ENCODE measurements at places on chromosomes 3 and 15. TPM values are rescaled to one million over a fixed set of nuclear protein-coding genes. Genes with fewer than 3 reads are reported as not detected.

DNA sequence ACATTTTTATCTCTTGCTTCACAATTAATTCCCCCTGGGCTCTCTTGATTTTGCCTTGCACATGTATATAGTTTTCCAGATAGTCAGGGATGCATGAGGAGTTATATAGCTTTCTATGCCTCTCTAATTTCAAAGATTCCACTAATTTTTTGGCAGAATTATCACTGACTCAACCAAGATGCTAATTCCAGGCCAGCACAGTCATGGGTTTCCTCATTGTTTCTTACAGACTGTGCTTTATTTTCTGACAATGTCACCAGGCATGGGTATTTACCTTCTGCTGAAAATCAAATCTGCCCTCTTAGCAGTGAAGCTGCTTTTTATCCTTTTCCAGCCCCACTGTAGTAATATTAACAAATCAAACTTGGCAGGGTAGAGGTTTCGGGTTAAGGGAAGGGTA, 1520.6 kb upstream of the CADM2 start:
- DNase-seq, result no peak

- DNase-seq, result no peak
These were observed 119.3 kb upstream of the SLC24A5 start for GRCh38 chr15:48001393-48002039.

- no peak for DNase-seq
These were observed 59.1 kb upstream of the PYDC2 start for GRCh38 chr3:191401775-191402357.

DNA sequence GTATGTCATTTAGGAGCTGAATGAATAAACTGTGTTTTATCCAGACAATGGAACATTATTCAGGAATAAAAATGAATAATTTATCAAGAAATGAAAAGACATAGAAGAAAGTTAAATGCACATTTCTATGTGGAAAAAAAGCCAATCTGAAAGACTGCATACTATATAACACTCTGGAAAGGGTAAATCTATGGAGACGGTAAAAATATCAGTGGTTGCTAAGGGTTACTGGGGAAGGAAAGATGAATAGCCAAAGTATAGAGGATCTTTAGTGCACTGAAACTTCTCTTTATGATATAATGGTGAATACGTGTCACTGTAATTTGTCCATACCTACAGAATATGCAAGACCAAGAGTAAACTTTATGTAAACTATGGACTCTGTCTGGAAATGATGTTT, 46.0 kb upstream of the PEX5L start:
- DNase-seq, result no peak

- DNase-seq, result no peak
These were observed 20.9 kb downstream of the UQCC5 start for GRCh38 chr3:52557011-52557960.

DNA sequence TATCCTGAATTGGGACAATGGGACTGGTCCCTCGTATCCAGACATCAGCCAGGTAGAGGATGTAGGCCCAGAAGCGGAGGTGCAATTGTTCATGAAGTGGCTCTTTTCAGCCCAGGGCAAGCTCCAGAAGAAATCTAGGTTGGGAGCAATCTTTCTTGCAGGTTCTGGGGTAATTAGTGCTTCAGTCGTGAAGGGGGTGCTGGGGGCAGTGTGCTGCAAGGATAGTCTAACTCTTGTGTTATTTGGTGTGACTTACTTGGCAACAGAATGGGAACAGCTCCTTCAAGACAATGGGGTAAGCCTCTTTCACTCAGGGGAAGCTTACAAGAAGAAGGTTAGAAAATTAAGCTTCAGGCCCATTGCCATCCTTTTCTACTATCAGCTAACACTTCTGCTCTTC, 273.0 kb downstream of the DIPK2A start:
- peak; percentile 54 for DNase-seq

DNA sequence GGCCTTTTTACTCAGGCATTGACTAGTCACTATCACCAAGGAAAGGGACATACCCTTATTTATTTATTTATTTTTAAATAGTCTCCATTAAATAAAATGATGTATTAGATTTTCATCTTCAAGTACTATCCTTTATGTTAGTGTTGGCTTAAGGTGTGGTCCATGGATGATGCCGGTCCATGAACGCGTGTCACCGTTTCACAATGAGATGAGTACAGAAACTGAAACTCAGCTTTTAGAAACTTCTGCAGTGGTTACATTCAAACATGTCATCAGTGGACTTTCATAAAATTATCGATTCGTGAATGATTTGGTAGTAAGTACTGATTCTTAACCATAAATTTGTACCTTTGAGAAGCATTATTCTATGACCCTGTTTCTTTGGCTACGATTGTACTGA, 166.6 kb downstream of the SATB1 start:
- no peak for DNase-seq

DNA sequence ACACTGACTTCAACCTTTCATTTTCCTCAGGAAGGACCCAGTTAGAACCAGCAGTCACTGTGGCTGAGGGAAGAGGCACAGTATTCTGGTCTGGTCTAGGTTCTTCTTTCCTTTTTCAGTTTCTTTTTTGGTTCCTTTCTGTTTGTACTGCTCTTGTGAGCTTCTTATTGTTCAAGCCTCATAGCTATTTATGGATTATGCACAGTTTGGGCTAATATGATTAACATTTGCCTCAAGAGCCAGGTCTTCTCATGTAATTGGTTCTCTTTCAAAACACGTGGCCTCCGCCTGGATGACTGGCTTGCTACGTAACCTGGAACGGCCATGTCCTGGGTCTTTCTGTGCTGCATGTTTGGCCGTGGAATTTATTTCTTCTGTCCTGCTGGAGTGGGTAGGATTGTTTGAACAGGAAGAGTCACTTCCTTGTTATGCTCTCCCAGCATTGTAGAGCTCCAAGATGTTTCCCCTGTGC, 43.3 kb downstream of the RBMS3 start:
- no peak for DNase-seq

- DNase-seq, result no peak
These were observed 10.9 kb upstream of the FOXB1 start for GRCh38 chr15:59993041-59993750.

DNA sequence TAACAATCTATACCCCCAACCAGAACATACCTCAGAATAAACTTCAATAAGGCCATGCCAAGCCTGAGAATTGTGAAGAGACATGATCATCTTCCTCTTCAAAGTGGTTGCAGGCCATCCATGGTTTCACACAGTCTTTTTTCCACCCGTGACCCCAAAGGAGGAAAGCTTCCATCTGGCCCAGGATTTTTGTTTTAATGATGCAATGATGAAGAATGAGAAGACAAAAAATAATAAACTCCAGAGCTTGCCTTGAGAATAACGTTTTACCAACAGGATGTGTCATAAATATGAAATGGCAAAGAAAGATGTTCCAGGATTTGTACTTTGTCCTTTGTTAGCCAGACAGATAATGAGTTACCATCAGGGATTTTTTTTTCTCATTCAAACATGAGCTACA, 201.9 kb downstream of the WNT5A start:
- no peak for DNase-seq

- DNase-seq, result no peak
These were observed 172.0 kb downstream of the STT3B start for GRCh38 chr3:31704591-31705179.

DNA sequence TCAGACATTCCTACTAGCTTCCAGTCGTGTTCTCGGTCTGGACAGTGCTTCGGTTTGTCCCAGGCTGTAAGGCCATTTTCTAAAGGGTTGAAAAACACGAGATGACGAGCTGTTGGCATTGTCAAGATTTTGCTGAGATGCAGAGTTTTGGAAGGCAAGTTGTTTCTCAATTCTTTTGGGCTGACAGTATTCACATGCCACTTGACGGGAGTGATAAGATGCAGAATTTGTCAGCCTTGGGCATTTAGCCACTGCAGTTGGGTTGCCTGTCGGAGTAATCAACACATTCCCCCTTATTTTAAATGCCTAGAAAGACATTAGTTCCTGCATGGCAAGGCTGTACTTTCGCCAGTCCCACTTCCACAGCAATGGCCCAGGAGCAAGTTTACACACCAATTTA, 245.2 kb downstream of the NR1D2 start:
- DNase-seq, result no peak

DNA sequence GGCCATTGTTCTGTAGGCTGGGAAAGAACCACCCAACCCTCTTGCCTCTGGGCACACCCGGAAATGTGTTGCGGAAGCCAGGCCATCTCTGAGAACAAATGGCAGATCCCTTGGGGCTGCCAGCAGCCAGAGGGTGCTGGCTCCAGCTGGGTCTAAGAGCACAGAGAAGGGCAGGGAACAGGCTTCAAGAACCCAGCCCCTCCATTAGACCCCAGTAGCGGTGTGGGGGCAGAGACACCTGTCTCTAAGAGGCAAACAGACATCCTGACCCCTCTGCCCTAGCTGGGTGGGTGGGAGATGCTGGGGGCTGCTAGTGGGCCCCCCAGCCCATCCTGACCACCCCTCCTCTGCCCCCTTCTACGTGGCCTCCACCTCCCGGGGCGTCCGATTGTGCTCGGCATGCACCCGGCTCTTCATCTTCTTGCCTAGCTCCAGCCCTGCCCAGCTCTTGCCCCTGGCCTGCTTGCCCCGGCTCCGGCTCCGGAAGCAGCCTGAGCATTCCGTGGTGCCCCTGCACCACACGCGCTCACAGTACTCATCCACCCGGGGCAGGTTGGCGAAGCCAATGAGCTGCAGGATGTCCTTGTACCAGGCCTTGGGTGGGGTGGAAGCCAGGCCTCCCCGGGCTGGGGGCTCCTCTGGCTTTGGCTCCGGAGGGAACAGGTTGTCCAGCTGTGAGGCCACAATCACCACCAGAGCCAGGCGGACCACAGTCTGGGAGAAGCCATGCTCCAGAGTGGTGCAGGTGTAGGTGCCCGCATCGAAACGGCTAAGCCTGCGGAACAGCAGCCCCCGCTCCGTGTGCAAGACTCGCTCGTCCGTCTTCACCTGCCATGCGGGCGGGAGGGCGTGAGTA, 9.4 kb downstream of the SEMA3G start:
- no peak for DNase-seq

GRCh38 chr3:122103821-122104514, 48.8 kb downstream of the CD86 start:
- DNase-seq, result no peak

DNA sequence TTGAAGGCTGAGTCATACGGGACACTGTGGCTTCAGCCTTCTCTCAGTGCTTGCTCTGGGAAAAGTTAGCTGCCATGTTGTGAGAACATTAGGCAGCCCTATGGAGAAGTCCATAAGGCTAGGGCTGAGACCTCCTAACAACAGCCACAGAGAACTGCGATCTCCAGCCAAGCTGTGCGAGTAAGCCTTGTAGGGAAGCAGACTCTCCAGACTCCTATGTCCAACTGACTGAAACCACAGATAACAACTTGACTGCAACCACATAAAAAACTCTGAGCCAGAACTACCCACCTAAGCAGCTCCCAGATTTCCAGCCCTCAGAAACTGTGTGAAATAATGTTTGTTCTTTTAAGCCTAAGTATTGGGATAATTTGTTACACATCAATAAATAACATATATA, 40.7 kb downstream of the DENND6A start:
- no peak for DNase-seq

DNA sequence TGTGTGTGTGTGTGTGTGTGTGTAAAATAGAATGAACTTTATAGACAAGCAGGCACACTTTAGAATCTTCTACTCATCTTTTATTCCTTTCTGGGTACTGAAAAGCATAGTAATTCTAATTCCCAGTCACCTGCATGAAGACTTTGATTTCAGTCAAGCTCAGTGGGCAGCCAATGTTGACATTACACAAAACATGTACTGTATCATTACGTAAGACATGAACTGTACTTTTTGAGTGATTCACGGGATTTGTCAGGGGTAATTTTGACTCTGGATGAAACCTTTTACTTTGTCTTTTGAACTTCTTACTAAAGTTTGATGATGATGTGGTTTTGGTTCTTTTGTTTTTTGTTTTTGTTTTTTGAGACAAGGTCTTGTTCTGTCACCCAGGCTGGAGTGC, 38.8 kb downstream of the PTPRG start:
- no peak for DNase-seq

GRCh38 chr3:146342989-146343388, 92.1 kb upstream of the PLSCR4 start:
- DNase-seq, result no peak

GRCh38 chr3:64082961-64083541, 59.8 kb upstream of the PSMD6 start:
- DNase-seq, result no peak

DNA sequence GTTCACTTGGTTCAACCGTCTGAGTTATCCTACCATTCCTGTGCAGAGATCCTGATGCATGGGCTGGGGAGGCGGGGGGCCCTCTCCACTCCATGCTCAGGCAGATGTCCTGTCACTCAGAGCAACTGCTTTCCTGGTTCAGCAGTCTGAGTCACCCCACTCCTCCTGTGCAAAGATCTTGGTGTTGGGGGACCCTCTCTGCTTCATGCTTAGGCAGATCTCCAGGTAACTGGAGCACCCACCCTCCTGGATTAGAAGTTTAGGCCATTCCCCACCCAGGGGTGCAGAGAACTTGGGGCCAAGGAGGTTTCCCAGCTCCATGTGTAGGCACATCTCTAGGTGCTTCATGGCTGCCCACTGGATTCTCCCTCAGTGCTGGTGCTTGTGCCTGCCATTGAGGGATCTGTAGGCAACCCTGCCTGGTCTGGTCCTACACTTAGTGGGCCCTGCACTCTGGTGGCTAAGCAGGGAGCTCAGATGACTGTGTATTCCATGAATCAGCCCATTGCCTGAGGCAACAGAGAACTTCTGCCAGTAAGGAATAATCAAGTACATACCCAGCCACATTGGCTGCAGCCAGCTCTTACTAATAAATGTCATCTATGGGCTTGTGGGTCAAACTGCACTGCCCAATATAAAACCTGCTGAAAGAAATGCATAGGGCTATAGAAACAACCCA, 465.4 kb upstream of the THBS1 start:
- DNase-seq, result no peak

DNA sequence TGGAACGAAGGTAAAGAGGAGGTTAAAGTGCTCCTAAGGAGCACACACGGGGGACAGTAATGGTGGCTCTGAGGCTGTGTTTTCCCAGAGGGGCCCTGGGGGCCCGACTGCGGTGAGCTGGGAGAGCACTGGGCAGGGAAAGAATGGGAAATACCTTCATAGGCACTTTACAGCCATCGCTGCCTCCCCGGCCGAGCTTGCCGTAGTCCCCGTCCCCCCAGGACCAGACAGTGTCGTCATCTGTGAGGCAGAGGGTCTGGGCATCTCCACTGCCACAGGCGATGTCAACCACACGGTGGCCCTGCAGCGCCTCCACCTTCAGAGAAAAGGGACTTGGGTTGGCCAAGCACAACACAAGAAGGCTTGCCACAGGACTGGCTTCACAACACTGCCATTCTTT, 32.8 kb upstream of the OCA2 start:
- DNase-seq, result no peak

DNA sequence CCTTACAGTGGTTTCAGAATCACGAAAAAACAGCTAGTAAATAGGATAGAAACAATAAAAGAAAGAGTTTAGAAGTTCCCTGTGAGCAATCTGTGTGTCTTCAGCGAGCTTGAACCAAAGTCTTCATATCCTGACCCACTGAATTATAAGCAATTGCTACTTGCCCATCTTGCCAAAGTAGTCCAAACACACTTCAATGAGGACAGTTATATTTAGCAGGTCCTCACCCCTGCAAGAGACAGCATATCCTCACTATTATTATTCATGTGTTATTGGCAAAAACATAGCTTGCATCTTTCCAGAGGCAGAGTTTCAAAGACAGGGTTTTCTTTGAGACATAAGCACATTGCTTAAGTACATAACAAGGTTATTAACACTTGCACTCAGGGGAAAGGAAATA, 77.8 kb downstream of the FEZF2 start:
- no peak for DNase-seq

The CFAP92 gene
- total RNA-seq, result 1.4 TPM

The TIGIT gene
- not detected for total RNA-seq

The CYP8B1 gene
- total RNA-seq, result not detected

The PIGZ gene
- 0.59 TPM for total RNA-seq

The RLBP1 gene
- not detected for total RNA-seq

The OIP5 gene
- 8.5 TPM for total RNA-seq

The LRRC31 gene
- total RNA-seq, result not detected

The QTRT2 gene
- 9.9 TPM for total RNA-seq
